ENCODE measurements at places on chromosomes 13 and 19.

DNA sequence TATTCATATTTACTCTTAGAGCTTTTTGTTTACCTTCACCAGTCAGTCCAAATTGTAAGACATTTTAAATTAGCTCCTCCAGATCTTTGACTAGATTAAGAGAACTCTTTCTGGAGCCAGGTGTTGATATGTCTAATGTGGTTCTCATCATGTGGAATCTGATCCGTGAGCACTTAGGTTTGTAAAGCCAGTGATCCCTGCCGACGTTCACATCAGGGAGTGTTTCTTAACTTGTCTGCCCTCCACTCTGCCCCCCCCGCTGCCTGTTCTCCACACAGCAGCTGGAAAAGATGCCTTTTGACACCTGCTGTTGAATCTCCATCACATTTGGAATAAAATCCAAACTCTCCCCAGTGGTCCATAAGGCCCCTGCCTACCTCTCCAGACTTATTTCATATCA, 17.7 kb downstream of the METTL21C start:
- DNase-seq: no peak

DNA sequence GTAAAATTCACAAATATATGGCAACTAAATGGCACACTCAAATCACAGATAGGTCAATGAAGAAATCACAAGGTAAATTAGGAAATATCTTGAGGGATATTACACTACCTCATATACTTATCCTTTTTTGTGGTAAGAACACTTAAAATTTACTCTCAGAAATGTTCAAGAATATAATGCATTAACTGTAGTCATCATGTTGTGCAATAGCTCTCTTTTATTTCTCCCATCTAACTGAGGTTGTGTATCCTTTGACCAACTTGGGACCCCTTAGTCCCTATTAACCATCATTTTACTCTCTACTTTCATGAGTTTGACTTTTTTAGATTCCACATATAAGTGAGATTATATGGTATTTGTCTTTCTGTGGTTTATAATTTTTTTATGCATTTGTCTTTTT, 52.6 kb downstream of the WTIP start:
- DNase-seq: no peak

DNA sequence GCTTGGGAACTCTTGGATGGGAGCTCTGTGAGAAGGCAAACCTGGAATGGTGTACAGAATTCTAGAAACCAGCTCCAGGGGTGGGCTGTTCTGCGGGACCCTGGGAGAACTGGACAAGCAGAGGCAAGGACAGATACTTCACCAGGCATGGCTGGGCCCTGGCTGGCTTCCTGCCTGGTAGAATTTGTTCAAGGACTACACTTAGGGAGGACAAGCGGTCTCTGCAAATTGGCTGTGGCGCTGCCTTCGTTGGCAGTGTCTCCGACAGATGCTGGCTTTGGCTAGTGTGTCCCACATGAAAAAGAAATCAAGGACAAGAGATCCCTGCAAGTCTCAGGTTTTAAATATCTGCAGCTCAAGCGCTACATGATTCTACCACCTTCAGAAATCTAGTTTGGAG, 12.4 kb downstream of the CEBPG start:
- no peak for DNase-seq

GRCh38 chr13:82829040-82829439, 1053.2 kb downstream of the SLITRK1 start:
- no peak for DNase-seq

DNA sequence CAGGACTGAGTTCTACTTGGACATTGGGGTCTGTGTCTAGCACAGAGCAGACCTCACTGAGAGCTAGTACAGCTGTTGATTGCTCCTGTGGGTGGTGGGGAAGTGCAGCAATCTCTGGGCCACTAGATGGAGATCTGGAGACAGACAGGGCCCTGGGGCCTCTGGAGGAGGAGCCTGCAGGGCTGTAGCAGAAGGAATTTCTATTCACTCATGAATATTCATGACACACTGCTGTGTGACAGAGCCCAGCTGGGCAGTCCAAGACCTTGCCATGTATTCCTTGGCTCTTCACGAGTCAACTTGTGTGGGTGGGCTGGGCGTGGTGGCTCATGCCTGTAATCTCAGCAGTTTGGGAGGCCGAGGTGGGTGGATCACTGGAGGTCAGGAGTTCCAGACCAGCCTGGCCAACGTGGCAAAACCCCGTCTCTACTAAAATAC, 37.5 kb downstream of the SUGP2 start:
- peak; percentile 18 for DNase-seq

- DNase-seq: no peak
Observed at GRCh38 chr13:74768521-74769085, 634.4 kb upstream of the KLF12 start.

DNA sequence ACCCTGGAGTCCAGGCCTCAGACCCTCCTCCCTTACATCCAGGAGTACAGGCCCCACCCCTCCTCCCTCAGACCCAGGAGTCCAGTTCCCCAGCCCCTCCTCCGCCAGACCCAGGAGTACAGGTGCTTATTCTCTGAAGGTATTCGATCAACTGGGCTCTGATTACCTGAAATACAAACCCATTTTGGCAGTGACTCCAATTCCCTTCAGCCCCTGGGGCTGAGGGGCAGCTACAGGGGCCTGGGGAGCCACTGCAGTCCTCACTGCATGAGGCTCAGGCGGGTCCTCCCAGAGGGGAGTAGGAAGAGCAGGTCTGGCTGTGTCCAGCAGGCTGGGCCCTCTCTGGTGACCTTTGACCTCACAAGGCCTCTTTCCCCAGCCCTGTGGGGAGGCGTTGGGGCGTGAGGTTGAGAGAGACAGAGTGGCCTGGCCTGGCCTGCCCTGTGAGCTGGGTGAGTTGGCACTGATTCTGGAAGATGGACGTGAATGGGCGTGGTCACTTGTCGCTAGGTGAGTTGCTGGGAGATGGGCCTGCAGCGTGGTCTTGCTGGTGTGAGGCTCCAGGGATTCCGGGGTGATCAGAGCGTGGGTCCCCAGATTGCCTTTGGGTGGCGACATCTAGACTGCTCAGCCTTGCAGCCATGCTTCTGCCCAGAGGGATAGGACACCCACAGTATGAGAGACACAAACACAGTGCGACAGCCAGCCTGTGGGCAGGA, 3.1 kb downstream of the BCAT2 start:
- no peak for DNase-seq

Measured in anterior cingulate cortex (tissue), 58 donors.